ENCODE measurements at places on chromosomes 4 and X.
A peak's percentile ranks its signal among the peaks of the same experiment; 100 is the strongest.

DNA sequence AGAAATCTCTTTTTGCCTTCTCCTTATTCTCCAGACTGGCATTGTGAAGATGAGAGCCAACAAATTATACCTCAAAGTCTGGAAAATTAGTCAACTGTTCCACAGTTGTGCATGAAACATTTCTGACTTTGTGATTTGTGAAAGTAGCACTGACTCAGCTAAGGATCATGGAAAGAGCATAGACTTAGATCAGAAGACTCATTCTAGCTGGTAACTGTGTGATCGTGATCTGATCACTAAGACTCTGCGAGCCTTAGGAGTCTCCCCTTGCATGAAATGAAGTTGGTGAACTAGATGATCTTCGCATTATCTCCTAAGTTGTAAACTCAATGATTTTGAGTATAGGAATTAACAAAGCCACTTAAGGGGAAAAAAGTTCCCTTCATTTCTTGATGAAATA, 668.1 kb downstream of the RPA4 start:
- H3K27me3 ChIP-seq, result no peaks in the 10 kb centered on the region
- H3K36me3 ChIP-seq, result no peaks in the 10 kb centered on the region
- DNase-seq, result no peak
- H3K4me1 ChIP-seq, result no peaks in the 10 kb centered on the region
- H3K27ac ChIP-seq, result no peak overlapping the region
- no peak overlapping the region for H3K4me3 ChIP-seq

DNA sequence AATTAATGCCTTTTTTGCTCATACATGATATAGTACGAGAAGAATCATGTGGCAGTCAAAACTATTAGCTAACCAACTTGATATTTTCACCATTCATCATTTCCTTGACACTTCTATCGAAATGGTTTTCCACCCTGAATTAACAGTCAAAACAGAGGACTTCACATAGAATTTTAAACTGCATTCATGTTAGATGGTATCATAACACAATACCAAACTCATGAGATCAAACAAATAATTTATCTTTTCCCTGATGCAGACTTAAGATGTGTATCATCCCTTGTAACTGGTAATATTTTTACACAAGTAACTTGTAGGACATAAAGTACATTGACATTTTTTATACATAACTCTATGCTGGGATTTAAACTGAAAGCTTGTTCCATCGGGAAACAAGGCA, 18.2 kb upstream of the ANTXR2 start:
- DNase-seq, result peak; percentile 22
- no peaks in the 10 kb centered on the region for H3K36me3 ChIP-seq
- H3K4me3 ChIP-seq, result no peak overlapping the region

- H3K4me1 ChIP-seq, result no peaks in the 10 kb centered on the region
- H3K4me3 ChIP-seq, result no peak overlapping the region
- DNase-seq, result no peak
Measured at GRCh38 chr4:25509646-25510045, 132.6 kb downstream of the ANAPC4 start.

DNA sequence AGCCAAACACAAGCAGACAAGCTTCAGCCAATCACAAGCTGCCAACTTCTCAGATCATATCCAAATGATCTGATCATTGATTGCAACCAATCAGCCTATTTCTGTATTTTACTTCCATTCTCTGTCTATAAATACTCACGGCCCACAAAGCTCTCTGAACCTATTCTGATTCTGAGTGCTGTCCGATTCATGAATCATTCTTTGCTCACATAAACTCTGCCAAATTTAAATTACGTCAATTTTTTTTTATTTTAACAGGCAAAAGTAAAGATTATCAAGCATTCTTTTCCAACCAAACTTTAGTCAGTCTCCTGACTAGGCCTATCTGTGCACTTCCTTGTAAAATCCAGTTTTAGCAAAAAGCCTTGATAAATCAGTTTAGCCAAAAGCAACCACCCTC, 1.8 kb upstream of the TCEANC start:
- DNase-seq, result peak; percentile 66
- H3K27ac ChIP-seq, result no peak overlapping the region
- no peak overlapping the region for H3K4me3 ChIP-seq

DNA sequence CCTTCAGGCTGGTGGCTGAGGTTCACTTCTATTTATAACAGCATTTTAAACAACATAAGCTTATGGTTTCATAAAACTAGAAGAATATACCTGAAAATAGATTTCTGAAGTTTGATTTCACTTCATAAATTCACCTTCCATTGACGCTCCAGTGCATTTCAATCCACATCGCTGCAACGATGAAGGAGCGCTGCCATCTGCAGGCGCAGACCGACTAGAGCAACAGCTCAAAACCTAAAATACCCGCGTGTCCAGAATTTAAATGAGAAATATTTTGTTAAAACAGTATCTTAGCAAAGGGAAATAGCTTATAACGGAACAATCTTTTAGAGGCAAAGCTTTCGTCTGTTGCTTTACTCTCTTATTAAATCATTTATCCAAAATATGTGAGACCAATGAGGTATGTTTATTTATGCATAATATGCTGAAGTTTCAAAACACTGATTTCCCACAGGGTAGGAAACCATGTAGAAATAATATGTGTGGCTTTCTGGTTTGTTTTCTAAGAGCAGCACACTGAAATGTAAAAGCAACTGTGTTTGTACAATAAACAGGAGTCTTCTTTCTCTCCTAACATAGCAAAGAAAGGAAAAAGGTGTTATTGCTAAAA, 816.4 kb upstream of the FRG1 start:
- no peak overlapping the region for H3K4me3 ChIP-seq
- H3K27me3 ChIP-seq, result no peaks in the 10 kb centered on the region
- H3K36me3 ChIP-seq, result no peaks in the 10 kb centered on the region
- peaks cover 1% of the 10 kb centered on the region for H3K4me1 ChIP-seq

- no peak overlapping the region for H3K4me3 ChIP-seq
- H3K27ac ChIP-seq, result no peak overlapping the region
- no peaks in the 10 kb centered on the region for H3K36me3 ChIP-seq
- H3K27me3 ChIP-seq, result no peaks in the 10 kb centered on the region
- no peaks in the 10 kb centered on the region for H3K4me1 ChIP-seq
Measured at GRCh38 chr4:6499238-6499600, 26.8 kb upstream of the PPP2R2C start.

DNA sequence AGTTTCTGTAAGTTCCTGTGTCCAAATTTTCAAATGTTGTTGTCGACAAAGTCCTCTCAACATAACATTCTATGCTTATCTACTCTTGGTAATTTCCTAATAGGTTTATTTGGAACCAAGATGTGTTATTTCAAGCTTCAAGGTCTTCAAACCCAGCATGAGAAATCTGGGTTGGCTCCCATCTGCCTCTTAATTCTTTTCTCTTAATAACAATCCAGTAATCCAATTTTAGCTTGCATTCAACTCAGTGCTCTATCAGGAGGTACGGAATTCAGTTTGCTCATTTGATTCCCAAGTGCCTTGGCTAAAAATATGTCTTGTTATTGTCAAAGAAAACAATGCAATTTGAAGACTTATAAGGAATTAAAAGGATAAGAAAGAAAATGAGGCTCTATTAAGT, 235.5 kb upstream of the MID1 start:
- no peak for DNase-seq
- H3K36me3 ChIP-seq, result no peaks in the 10 kb centered on the region
- H3K4me3 ChIP-seq, result no peak overlapping the region
- no peaks in the 10 kb centered on the region for H3K27me3 ChIP-seq
- no peaks in the 10 kb centered on the region for H3K4me1 ChIP-seq

GRCh38 chr4:33187035-33187434, 2466.9 kb downstream of the PCDH7 start:
- no peak overlapping the region for H3K4me3 ChIP-seq
- H3K27me3 ChIP-seq, result no peaks in the 10 kb centered on the region
- no peaks in the 10 kb centered on the region for H3K4me1 ChIP-seq
- no peak overlapping the region for H3K27ac ChIP-seq
- no peaks in the 10 kb centered on the region for H3K36me3 ChIP-seq
- DNase-seq, result no peak

GRCh38 chrX:81414630-81415029, 212.7 kb downstream of the SH3BGRL start:
- H3K4me3 ChIP-seq, result no peak overlapping the region
- no peaks in the 10 kb centered on the region for H3K36me3 ChIP-seq
- H3K4me1 ChIP-seq, result no peaks in the 10 kb centered on the region
- no peak for DNase-seq
- H3K27me3 ChIP-seq, result no peaks in the 10 kb centered on the region
- no peak overlapping the region for H3K27ac ChIP-seq

- H3K36me3 ChIP-seq, result no peaks in the 10 kb centered on the region
- H3K4me3 ChIP-seq, result no peak overlapping the region
- H3K4me1 ChIP-seq, result peaks cover 8% of the 10 kb centered on the region
- no peaks in the 10 kb centered on the region for H3K27me3 ChIP-seq
- DNase-seq, result no peak
- no peak overlapping the region for H3K27ac ChIP-seq
Measured at GRCh38 chr4:80422727-80423404, 87.3 kb downstream of the CFAP299 start.

DNA sequence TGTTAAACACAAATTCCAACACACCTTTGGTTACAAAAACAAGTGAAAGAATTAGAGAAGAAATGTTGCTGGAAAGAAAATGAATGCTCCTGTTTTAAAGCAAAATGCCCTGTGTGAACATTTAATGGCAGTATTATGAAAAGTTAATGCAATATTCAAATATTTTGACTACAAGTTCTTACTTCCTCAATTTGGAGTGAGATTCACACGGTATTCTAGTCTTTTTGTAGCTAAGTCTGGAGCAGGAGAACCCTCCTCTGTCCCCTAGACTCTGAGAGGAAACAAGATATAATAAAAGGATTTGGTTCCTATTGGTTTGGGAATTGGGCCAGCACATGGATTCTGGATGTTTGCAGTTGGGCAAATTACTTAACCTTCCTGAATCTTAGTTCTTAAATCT, 12.7 kb downstream of the MAD2L1 start:
- no peak for DNase-seq
- H3K4me1 ChIP-seq, result peaks cover 7% of the 10 kb centered on the region
- no peaks in the 10 kb centered on the region for H3K27me3 ChIP-seq
- no peaks in the 10 kb centered on the region for H3K36me3 ChIP-seq
- no peak overlapping the region for H3K27ac ChIP-seq

DNA sequence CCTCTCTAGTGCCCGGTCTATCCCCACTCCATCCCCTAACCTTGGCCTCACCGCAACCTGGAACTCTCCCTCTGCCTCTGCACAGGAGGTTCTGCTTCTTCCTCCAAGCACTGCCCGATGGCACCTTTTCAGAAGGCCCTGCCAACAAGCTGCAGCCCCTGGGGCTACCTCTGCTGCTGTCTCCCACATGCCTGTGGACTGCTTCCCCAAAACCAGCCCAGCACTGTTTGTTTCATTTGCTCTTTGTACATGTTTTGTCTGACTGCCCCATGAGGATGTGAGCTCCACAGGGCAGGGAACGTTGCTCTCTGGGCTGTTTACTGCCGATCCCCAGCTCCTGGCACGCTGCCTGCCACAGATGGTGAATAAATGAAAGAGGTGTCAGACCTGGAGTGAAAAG, 85.4 kb downstream of the INTS6L start:
- H3K4me1 ChIP-seq, result no peaks in the 10 kb centered on the region
- DNase-seq, result no peak
- no peak overlapping the region for H3K27ac ChIP-seq
- no peaks in the 10 kb centered on the region for H3K27me3 ChIP-seq

DNA sequence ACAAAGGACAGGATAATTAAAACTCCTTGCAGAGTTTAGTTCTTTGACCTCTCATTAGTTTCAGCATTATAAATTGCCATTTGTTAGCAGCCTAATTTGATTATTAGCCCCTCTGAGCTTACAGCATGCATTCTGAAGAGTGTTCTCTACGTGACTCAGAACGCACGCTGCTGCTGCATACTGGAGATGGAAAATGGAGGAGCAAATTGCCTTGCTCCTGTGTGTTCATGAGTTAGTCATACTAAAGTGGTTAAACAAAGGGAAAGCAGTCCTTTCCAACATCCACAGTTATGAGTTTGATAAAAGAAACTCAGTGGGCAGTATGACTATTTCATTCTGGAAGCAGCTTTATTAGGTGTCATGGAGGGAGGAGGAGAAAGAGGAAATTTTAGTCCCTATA, 922.5 kb downstream of the RPA4 start:
- H3K36me3 ChIP-seq, result no peaks in the 10 kb centered on the region
- no peak overlapping the region for H3K27ac ChIP-seq
- H3K4me1 ChIP-seq, result no peaks in the 10 kb centered on the region
- peak; percentile 75 for DNase-seq

DNA sequence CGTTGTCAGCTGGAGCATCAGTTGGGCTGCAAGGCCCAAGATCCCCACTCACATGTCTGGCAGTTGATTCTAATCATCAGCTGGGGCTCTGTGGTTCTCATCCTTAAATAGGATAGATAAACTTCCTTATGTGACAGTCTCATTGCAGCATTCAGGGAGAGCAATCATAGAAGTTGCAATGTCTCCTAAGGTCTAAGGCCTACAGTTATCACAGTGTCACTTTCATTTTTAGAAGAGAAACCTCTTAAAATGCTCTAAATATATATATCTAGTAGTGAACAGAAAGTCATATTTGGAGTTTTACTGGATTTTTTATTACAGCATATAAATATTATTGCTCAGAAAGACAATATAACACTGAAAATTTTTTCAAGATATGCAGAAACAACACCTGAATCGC, 226.0 kb upstream of the PPP1R2C start:
- H3K27me3 ChIP-seq, result no peaks in the 10 kb centered on the region
- no peak overlapping the region for H3K4me3 ChIP-seq
- no peak overlapping the region for H3K27ac ChIP-seq
- no peaks in the 10 kb centered on the region for H3K4me1 ChIP-seq
- H3K36me3 ChIP-seq, result no peaks in the 10 kb centered on the region
- DNase-seq, result no peak

- H3K27me3 ChIP-seq, result no peaks in the 10 kb centered on the region
- peak; percentile 25 for DNase-seq
- H3K4me3 ChIP-seq, result no peak overlapping the region
- no peaks in the 10 kb centered on the region for H3K4me1 ChIP-seq
- no peak overlapping the region for H3K27ac ChIP-seq
- no peaks in the 10 kb centered on the region for H3K36me3 ChIP-seq
Measured at GRCh38 chr4:137768196-137768595, 235.9 kb upstream of the PCDH18 start.

DNA sequence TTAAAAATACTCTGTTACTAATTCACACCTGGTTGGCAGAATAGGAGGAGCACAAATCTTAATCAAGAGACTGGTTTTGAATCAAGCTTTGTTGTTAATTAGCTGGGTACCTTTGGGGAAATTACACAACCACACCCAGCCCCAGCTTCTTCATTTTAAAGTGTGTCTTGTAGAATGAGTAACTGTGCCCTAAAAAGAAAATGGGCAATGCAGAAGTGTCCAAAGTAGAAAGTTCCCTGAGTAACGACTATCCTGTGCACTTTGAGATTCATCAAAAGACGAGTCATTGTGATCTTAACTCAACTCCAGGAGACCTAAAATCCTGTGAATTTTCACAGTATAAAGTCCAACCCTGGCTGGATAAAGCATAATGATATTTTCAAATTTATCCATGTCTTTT, 792.3 kb upstream of the HS3ST1 start:
- H3K27ac ChIP-seq, result no peak overlapping the region
- H3K27me3 ChIP-seq, result no peaks in the 10 kb centered on the region
- H3K36me3 ChIP-seq, result no peaks in the 10 kb centered on the region
- H3K4me3 ChIP-seq, result no peak overlapping the region

GRCh38 chr4:159395693-159396092, 292.8 kb downstream of the RAPGEF2 start:
- DNase-seq, result peak; percentile 54
- no peak overlapping the region for H3K4me3 ChIP-seq
- H3K27me3 ChIP-seq, result no peaks in the 10 kb centered on the region
- no peaks in the 10 kb centered on the region for H3K36me3 ChIP-seq

All from IMR-90 (cell line).